NCI-H1417 treated with DMSO at 0.1 percent for 48 hours (cell line): ENCODE measurements at places on chromosomes 13 and 19.

- DNase-seq: no peak
Observed at GRCh38 chr13:39129213-39129612, 91.0 kb downstream of the NHLRC3 start.

DNA sequence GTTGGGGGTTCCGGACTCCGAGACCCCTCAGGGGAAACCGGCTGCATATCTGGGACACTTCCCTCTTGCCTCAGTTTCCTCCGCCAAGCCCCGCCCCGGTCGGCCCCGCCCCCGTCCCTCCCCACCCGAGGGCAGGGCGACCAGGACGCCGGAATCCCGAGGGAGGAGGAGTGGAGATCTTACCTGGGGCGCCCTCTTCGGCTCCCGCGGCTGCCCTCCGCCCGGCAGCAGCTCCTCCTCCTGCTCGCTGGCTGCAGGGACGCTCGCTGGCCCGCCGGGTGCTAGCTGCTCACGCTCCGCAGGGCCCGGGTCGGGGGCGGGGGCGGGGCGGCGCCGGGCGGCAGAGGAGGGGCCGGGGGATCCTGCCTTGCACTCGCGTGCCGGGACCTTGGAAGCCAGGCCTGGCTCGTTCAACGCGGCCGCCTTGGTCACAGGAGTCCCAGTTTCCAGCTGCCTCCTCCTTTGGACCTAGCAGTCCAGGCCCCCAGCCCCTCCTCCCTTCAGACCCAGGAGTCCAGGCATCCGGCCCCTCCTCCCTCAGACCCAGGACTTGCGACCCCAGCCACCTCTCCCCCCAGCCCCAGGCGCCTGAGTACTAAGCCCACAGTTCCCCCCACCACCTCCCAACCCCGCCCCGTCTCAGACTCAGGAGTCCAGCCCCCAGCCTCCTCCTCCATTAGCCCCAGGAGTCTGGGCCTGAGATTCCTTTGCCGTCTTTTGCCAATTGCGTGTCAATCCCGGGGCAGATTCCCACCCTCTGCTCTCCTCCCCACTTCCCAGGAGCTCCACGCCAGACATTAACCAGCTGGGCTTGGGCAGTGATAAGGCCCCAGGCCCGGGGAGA is at the start of gene NTF4:
NTF4 (minus strand) TSS at position 51 of the 844 bp plus-strand sequence. CDS start 2,821 bp downstream, outside the sequence.
- DNase-seq: no peak

GRCh38 chr19:4582980-4583842 is 23.7 kb upstream of the SEMA6B start:
- no peak for DNase-seq

- DNase-seq: no peak
Observed at GRCh38 chr19:29683009-29683408, 17.7 kb downstream of the PLEKHF1 start.

DNA sequence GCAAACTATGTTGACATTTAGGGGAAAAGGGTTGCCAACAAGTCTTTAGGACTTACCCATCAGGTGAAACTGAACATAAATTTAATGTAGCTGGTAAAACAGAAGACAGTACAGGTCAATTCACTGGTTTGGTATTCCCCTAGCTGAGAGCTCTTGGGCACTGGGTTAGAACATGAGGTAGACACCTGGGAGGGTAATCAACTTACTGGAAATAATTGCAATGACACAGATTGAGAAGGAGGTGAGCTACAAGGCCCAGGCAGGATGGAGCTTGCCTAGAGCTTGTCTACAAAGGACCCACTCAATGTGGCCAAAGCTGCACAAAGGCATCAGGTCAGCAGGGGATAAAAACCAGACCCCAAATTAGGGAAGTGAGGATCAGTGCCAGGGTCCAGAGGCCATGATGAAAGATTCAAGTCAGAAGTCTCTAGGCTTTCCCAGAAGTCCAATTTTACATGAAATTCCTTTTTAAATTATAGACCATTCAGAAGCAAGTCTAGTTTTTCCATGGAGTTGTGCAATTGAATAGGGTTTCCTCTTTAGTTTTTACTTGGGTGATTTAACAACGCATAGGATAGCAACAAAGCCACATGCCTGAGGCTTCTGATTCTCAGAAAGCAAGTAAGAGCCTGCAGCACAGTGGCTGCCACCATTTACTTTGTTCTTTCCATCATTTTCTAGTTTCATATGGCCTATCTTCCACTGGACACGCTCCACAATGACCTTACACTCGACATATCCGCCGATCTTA is 194.0 kb downstream of the NDFIP2 start:
- DNase-seq: no peak

- peak; percentile 86 for DNase-seq
Observed at GRCh38 chr13:109412283-109412901, 374.0 kb downstream of the IRS2 start.
